Karpas-422 (cell line): ENCODE measurements at places on chromosomes 2 and 18.

DNA sequence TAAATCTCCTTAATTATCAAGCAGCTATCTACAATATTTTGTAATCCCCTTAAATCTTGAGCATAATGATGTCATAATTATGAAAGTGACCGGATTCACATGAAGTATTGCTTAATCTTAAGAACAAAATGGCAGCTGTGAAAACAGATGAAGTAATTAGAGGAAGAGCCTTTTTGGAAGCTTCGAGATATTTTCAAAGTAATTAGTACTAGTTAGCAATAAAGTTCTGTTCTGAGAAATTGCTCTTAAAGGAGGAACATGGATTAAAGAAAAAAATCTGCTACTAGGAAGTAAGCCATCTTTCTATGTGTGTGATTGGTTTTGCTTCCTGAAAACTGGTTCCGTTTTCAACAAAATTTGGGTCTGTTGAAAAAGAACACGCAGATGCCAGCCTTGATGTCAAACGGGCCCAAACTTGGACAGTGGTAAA lies 18.3 kb downstream of the CLUL1 start:
- no peak for DNase-seq

DNA sequence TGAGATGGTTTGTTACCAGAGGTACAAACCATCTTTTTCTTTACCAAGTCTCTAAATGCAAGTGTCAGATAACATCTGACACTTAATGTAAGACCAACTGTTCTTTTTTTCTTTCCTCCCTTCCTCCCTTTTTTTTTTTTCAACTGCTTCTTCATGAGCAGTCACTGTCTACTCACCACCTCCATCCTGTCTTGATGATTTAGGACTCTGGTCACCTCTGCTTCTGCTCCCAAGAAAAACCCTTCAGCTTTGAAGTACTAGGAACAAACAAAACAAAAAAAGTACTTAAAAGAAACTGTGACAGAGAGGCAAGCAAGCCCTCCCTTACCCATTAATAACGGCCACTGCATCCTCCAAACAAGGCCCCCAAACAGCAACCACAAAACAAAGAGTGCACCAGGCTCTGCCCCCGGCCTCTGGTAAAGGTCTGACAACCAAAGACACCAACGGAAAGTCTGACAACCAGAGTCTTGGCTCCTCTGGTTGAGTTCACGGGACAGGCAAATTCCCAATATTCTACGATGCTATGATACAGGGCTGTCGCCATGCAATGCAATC lies 141.0 kb downstream of the ARL4C start:
- DNase-seq, result no peak

- no peak for DNase-seq
Observed at GRCh38 chr18:6504605-6505497, 90.1 kb upstream of the L3MBTL4 start.

DNA sequence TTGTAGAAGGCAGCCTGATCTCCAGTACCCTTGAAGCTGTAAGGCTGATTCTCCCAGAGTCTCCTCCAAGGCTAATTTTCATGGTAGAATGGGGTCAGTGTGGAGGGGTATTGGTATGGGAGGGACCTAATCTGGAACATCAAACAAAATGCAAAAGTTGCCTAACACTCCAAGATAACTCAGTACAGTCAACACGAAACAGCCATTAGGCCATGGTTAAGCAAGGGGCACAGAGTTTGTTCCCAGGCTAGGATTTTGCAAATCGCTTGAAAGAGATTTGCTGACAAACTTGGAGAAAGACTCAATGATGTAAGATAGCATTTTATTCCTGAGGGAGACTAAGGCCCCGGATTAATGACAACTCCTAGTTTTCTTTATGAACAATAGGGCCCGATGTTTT lies 5.4 kb downstream of the PID1 start:
- no peak for DNase-seq

GRCh38 chr18:53701697-53702096 lies 522.8 kb downstream of the MBD2 start:
- peak; percentile 41 for DNase-seq

DNA sequence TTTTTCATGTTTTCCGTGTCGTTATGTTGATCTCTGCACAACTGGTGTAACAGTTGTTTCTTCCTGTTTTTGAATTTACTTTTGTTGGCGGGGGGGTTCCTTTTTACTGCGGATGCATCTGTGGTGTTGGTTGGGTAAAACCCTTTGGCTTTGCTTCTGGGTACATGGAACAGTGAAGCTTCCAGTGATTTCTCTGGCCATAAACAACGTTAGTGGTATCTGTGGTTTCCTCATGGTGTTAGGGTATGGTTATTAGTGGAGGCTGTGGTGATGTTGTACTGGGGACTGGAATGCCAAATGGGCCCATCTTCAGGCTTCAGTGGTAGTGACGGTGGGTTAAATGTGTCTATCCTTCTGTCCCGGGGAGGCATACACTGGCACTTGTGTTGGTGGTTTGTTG lies 285.4 kb upstream of the ZNF804A start:
- DNase-seq, result no peak

DNA sequence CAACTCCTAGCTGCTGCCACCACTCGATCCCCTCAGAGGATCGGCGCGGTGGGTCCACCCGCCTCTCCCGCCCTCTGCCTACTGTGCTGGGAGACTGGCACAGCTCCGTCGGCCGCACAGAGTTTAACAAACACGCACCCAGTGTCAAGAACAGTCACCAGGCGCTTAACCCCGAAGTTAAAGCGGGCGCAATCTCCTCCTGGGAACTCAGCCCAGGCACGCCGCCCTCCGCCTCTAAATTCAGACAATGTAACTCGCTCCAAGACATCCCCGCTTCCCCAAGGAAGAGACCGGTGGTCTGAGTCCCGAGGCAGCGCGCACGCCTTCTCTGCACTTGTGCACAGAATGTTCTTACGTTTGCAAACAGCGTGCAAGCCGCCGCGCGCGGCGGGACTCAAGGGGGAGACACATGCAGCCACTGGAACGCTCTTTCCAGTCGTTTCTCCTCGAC lies 533 bp downstream of the CXCR4 start:
- DNase-seq, result peak; percentile 55

DNA sequence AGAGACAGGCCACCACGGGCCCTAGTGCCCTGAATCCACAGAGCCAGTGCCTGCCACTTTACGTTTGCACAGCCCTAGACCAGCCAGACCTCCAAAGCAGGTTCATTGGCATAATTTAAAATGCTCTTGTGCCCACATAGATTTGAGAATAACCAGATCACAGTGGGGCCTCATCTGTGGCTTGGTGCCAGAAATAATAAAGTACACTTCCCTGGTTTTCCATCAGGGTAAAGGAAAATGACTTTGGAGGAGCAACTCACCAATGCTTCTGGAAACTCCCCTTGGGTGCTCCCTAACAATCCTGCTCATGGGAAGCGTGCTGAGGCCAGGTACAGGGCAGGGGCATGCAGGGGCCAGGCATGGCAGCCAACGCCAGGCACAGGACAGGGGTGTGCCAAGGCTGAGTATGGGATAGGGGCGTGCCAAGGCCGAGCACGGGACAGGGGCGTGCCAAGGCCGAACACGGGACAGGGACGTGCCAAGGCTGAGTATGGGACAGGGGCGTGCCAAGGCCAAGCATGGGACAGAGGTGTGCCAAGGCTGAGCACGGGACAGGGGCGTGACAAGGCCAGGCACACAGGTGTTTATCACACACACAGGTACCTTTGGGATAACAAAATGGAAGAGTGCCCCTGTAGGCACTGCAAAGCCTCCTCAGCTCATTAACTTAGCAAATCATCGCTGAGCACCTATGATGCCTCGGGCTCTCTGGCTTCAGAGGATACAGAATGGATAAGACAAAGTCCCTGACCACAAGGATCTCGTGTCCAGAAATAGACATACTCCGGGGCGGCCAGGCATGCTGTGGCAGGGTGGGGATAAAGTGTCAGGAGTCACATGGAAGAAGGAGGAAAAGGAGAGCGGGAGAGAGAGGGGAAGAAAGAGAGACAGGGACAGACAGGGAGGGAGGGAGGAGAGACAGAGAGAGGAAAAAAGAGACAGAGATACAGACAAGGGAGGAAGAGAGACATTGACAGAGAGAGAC lies 334.7 kb downstream of the EIPR1 start:
- no peak for DNase-seq

GRCh38 chr2:240579771-240580614 lies 6.5 kb upstream of the CAPN10 start:
- peak; percentile 85 for DNase-seq

- no peak for DNase-seq
Observed at GRCh38 chr2:178155524-178155923, 38.8 kb upstream of the OSBPL6 start.

DNA sequence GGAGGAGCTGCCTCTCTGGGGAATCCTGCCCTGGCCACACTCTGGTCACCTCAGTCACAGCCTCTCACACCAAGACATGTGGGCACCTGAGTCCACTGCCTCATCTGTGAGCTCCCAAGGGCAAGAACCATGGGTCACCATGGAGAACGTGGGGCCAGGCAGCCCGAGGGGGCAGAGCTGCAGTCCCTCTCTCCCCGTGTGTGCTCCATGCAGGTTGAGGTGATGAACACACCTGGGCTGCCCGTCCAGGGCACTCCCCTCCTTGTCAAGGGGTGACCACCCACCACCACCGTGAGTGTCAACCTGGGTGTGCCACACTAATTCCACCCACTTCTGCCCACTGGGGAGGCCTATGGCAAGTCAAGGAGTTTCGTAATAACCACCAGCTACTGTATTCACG lies 159.6 kb upstream of the RAB6C start:
- no peak for DNase-seq

DNA sequence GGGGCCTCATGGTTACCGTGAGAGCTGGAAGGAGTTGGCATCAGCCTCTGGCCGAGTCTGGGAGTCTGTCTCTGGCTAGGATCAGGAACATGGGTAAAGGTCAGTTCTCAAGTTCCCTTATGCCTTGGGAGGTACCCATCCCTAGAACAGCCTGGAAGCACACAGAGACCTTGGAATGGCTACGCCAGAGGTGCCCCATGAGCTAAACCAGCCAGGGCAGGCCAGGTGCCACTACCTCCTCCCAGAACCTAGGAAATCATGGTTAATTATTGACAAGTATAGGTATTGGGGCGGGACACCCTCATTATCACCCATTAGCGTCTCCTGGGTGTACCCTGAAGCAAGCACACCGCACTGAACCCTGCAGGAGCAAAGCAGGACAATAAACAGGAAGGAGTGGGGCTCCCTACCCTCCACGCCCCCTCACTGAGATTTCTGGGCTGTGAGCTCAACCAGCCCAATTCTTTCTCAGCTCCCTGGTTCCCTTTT lies 3.0 kb upstream of the ASPRV1 start:
- no peak for DNase-seq

DNA sequence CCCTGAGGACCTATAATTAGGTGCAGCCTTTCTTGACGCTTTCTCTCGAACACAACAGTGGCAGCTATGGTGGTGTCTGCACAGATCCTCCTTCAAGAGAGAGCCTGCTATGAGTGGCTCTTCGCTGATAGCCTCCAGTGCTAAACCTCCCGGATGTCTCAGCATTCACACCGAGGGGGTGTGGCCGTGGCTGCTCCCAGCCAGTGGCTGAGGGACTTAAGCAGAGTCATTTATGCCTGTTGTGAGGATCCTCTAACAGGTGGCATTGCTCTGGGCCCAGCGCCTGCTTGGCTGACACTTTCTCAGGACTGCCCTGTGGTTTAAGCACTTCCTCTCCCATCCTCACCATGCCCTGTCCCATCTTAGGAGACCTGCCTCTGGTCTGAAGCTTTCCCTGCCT lies 592.0 kb upstream of the LRRTM1 start:
- no peak for DNase-seq

- no peak for DNase-seq
Observed at GRCh38 chr2:100773538-100773937, 46.4 kb upstream of the NPAS2 start.

DNA sequence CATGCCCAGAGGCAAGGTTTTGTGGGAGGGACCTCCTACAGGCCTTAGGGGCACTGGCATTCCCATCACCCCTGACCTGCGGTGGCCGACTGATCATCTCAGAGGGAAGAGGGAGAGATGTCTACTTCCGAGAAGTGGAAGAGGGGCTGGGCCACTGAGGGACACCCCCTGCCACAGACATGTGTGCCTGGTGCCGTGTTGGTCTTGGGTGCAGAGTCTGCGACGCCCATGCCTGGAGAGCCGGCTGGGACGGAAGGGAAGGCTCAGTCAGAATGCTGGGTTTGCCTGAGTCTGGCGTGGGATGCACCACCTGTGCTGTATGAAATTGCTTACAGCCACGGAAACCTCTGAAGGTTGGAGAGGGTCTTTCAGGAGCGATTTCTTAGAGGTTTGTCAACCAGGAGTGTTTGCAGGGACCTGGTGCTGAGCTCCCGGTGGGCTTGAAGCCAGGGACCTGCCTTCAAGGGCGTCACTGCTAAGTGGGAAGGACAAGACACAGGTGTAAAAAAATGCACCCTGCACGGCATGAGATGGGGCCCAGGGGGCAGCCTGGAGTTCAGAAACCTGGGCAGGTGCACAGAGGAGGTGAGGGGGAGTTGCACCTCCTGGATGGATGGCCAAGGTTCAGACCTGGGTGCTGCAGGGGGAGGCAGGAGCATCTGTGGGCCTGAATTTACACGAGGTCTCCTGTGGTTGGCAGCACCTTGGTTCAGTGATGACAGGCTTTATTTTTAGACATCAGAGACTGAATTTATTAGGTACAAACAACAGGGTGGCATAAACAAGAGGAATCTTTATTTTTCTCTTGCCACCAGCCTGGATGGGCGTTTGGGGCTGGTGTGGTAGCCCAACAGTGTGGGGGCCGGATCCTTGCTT lies 100.3 kb downstream of the CTIF start:
- peak; percentile 27 for DNase-seq

- no peak for DNase-seq
Observed at GRCh38 chr18:9910661-9911060, 3.2 kb upstream of the VAPA start.

DNA sequence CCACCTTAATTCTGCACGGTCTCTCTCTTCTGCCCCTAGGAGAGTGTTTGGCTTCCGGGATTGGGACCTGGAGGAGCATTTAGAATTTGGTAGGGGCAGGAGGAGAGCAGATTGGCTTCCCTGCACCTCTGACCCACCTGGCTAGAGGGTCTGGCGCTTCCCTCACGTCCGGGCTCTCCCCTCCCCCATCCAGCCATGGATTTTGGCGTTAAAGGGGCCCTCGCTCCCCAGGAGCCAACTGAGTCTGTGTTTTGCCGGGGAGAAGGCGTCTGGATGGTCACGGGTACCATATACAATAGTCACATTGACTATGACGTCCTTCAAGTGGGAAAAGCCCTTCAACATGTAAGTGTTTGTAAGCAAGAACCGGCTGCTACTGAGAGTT lies 6.6 kb downstream of the HOXD3 start:
- DNase-seq, result no peak

- no peak for DNase-seq
Observed at GRCh38 chr2:18991177-18992168, 366.9 kb downstream of the OSR1 start.

DNA sequence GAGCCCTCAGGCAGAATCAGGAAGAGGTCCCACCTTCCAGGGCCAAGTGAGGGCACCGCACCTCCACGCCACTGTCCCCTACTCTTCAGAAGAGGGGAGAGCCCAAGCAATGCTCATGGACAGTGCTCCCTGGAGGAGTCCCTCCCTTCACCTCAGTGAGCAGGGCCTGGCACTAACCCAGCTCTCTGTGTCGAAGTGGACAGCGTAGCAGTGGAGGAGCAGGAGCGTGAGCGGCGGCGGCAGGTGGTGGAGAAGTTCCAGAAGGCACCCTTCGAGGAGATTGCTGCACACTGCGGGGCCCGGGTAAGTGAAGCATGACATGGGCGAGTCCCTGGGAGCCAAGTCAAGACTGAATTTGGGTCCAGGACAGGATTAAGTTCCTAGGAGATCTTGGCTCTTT lies 16.7 kb downstream of the POMC start:
- no peak for DNase-seq

- DNase-seq, result no peak
Observed at GRCh38 chr18:62732617-62733016, 17.3 kb downstream of the PHLPP1 start.
